ENCODE measurements at places on chromosomes 4 and X. TPM values are rescaled to one million over a fixed set of nuclear protein-coding genes. Genes with fewer than 3 reads are reported as not detected.
A peak's percentile ranks its signal among the peaks of the same experiment; 100 is the strongest.

- DNase-seq = peak; percentile 83
Observed at GRCh38 chr4:8192748-8193738, 6.0 kb upstream of the SH3TC1 start.

FAAH2 gene
- 17.0 TPM for total RNA-seq

ITIH6 gene
- total RNA-seq = not detected

- no peak for DNase-seq
Observed at GRCh38 chrX:41382714-41383645, 49.0 kb downstream of the DDX3X start.

DNA sequence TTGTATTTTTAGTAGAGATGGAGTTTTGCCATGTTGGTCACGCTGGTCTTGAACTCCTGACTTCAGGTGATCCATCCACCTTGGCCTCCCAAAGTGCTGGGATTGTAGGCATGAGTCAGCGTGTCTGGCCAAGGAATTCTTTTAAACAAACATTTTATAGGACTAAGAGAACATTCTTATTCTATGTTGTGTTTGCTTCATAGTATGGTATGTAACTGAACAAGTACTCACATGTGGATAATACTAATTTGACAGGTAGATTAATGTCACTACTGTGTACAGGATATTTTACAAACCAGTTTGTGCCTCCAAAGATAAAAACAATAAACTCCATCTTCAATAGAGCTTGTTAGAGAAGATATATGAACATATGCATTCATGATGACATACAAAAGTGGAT is 1353.4 kb downstream of the PCDH7 start:
- DNase-seq = no peak

BEX1 gene
- 5.4 TPM for total RNA-seq

- no peak for DNase-seq
Observed at GRCh38 chr4:88017516-88018297, 10.3 kb downstream of the PKD2 start.

Measured in kidney (tissue), 22 donors.